ENCODE measurements at places on chromosomes 7 and 10.

DNA sequence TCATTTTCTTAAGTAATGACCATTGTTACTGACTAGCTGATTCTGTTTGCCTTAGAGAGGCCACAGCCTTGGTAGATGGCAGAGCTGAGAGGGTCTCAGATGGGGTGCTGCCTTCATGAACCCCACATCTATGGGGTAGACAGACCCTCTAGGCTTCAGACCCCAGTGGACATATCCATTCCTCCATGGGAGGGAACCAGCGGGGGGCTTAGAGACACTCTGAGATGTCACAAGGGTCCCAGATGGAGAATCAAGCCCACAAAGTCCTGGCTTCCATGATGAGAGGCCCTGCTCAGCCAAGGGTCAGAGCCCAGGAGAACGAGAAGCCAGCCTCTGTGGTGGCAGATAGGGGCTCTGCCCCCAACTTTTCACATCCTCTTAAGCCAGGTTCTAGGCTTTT lies 408.6 kb downstream of the TCERG1L start:
- DNase-seq = no peak

- no peak for DNase-seq
Measured at GRCh38 chr7:4884164-4884563, 648 bp upstream of the RADIL start.

- DNase-seq = no peak
Measured at GRCh38 chr7:151869455-151869854, 7.5 kb downstream of the PRKAG2 start.

- no peak for DNase-seq
Measured at GRCh38 chr7:159143780-159144757, 598 bp downstream of the VIPR2 start.

- no peak for DNase-seq
Measured at GRCh38 chr10:95363303-95363912, 72.6 kb upstream of the PDLIM1 start.

DNA sequence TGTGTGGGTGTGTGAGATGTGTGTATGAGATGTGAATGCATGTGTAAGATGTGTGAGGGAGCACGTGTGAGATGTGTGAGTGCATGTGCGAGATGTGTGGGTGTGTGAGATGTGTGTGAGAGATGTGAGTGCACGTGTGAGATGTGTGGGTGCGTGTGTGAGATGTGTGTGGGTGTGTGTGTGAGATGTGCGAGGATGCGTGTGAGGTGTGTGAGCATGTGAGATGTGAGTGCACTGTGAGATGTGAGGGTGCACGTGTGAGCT lies 31.0 kb downstream of the PPIF start:
- no peak for DNase-seq

DNA sequence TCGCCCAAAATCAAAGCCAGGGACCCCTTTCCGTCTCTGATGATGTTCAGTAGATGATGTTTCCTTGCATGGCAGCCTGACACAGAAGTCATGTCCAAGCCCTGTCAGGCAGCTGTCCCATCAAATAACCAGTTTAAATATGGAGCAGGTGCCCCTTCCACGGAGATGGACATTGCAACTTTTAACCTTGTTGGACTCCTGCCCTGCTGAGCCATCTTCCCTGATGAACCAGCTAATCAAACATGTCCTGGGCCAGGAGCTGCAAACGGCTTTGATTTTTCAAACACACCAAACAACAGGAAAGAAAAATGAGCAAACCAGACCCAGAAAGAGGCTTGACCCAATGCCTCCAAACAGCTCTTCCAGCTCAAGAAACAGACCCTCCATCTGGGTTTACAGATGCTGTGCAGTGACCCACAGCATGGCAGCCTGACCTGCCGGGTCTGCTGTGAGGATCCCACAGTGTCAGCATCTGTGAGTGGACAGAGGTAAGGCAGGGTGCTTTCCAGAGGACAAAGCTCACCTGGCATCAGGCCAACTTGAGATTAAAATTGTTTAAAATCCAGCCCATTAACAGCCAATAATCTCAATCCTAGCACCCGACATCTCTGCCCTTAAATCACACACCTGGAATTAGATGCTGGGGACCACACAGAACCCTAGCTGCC lies 372.6 kb downstream of the GRID1 start:
- no peak for DNase-seq

- no peak for DNase-seq
Measured at GRCh38 chr7:149879766-149880637, 6.2 kb downstream of the ATP6V0E2 start.

GRCh38 chr10:91117505-91117904 lies 103.0 kb upstream of the PCGF5 start:
- DNase-seq = no peak

DNA sequence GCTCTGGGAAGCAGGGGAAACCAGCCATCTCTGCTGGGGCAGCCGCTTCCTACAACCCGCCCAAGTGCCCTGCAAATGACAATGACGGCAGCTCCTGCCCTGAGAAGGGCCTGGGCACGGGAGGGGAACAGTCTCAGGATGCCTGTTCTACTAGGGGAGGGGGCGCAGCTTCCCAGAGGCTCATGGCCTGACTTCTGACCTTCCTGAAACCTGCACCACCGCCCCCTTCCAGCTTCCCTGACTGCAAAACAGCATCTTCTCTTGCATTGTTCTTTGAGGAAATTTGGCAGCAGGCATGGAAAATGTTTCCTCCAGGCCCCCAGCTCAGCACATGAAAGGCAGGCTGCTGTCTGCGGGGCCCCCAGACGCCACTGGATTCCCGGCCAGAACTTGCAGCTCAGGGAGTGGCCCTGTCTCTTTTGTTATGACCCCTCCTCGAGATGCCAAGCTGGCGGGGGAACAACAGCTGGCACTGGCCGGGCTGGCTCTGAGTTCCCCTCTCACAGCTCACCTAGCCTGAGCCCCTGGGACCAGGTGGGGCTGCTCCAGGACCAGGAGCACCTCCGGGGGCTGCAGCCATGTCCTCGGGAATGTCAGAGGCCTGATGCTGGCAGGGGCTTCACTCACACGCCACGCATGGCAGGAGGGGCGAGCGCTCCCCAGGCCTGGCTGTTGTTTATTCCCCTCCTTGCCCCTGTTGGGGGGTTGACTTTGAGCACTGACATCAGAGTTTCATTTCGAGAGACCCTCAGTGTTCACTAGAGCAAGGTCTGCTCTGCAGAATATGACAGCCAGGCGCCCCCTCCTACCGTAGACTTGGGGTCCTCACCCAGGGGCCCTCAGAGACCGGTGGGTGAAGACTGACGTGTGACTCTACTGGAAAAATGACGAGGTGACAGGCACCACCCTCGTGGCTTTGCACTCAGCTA lies 62.7 kb downstream of the CALML3 start:
- no peak for DNase-seq
